ENCODE measurements at places on chromosomes 12 and 14.

GRCh38 chr12:31590642-31591379 is at the start of gene DENND5B:
DENND5B (minus strand) TSS chr12:31591136; CDS start chr12:31590832, 304 bp downstream.
- no peak for DNase-seq

GRCh38 chr12:46391630-46392029 is 19.1 kb upstream of the SLC38A2 start:
- DNase-seq: no peak

GRCh38 chr14:47365233-47365632 is 310.2 kb downstream of the MDGA2 start:
- DNase-seq: peak; percentile 89

- peak; percentile 38 for DNase-seq
Observed at GRCh38 chr14:24051789-24052655, at the start of gene CARMIL3. CARMIL3 (plus strand) TSS chr14:24052009; CDS start chr14:24052154, 145 bp downstream.

GRCh38 chr12:120720234-120720986 is 5.2 kb upstream of the ACADS start:
- DNase-seq: no peak

GRCh38 chr14:33210311-33210710 is 271.6 kb downstream of the NPAS3 start:
- no peak for DNase-seq

- no peak for DNase-seq
Observed at GRCh38 chr12:8035440-8036010, 3.0 kb downstream of the FOXJ2 start.

DNA sequence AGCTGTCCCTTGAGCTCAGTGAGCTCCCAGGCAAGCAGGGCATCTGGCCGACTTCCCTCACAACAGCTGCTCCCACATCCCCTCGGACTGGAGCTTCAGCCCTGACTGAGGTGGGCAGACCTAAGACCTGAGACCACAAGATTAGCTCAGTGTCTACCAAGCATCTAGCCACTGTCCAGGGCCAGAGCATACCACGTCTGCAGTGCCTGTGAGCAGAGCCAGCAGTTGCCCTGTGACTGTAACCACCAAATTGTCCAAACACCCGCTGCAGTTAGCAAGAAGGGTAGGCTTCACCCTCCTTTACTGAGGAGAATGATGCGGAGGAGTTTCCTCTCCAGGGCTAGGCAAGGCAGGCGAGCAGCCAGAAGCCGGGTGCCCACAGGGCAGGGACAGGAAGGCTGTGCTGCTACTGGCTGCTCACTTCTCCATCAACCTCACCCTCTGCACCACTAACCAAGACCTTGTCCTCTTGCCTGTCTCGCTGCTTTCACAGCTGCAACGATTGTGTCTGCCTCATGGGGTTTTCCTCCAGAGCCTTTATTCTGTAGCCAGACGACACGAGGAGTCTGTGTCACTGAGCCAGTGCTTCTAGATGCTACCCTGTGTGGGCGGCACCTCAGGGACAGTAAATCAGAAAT is 53.9 kb downstream of the ANAPC7 start:
- no peak for DNase-seq

- no peak for DNase-seq
Observed at GRCh38 chr12:68303850-68304249, 28.3 kb downstream of the MDM1 start.

DNA sequence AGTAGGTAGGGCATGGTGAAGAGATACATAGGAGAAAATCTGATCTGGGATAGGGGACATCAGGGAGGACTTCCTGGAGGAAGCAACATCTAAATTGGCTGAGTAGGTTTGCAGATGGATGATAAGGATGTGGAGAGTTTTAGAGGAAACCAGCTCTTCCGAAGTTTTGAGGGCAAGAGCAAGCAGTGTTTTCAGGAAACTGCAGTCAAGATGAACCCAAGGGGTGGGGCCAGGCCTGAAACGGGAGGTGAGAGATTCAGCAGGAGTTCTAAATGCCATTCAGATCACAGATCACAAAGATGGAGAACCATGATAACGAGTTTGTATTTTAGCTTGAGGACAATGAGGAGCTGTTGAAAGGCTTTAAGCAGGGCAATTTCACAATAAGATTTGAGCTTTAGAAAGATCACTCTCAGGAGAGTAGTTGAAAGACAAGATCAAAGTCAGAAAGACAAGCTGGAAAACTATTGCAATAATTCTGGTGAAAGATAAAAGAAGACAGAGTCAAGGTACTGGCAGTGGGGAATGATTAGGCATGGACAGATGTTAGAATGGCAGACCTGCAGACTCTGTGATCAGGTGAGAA is 70.1 kb upstream of the PLXNC1 start:
- no peak for DNase-seq
